NCI-H2029 treated with DMSO at 0.1 percent for 48 hours (cell line): ENCODE measurements at places on chromosomes 11 and 22.

- DNase-seq, result no peak
Measured at GRCh38 chr11:99020352-99021225, at the start of gene CNTN5. Gene CNTN5 (plus strand): TSS chr11:99020949.

DNA sequence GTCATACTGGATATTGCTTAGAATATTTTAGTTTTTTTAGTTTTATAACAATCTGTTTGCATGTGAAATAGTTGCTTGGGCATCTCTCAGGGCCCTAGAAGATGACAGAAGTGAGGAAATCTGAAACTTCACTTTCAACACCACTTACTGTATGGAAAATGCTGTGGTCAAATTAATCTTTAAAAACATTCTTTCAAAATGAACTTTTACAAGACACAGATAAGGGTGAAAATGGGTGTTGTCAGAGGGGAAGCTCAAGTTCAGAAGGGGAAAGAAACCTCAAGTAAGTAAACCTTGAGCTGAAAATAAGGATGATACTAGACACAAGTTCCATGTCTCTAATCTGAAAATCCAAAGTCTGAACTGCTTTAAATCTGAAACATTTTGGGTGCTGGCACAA lies 1840.1 kb upstream of the RAG2 start:
- no peak for DNase-seq

- DNase-seq, result no peak
Measured at GRCh38 chr11:121539000-121539399, 86.2 kb upstream of the SORL1-AS1 start.

- DNase-seq, result no peak
Measured at GRCh38 chr11:6248248-6248647, 9.4 kb downstream of the CNGA4 start.

- no peak for DNase-seq
Measured at GRCh38 chr22:37019309-37020191, at the start of the genes MPST and TST. Gene MPST (plus strand): TSS chr22:37019742. CDS start chr22:37019837, 95 bp downstream. Gene TST (minus strand): TSS chr22:37019447. CDS start chr22:37018732, 715 bp downstream.

- no peak for DNase-seq
Measured at GRCh38 chr11:115499891-115500290, 4.3 kb downstream of the CADM1 start.

GRCh38 chr11:114612686-114613085 lies 17.1 kb upstream of the NXPE4 start:
- no peak for DNase-seq

- DNase-seq, result no peak
Measured at GRCh38 chr11:82733444-82734119, at the start of gene FAM181B. Gene FAM181B (minus strand): TSS chr11:82733864. CDS start chr11:82733729, 135 bp downstream.

DNA sequence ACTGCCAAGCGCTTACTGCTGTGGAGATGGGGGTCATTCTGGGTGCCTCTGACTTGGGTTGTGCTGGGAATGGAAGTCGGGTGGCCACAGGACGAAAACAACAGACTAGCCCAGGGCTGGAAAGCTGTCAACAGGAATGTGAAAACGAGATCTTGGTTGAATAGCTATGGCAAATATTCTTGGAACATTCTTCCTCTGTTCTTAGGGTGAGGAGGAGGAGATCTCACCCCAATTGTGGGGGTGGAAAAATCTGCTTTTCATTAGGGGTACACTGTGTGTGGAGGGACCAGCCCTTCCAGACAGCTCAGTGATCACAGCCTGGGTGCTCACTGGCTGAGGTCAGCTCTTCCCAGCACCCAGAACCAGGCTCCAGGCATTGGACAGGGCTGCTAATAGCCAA lies 52.0 kb upstream of the PRSS23 start:
- no peak for DNase-seq

DNA sequence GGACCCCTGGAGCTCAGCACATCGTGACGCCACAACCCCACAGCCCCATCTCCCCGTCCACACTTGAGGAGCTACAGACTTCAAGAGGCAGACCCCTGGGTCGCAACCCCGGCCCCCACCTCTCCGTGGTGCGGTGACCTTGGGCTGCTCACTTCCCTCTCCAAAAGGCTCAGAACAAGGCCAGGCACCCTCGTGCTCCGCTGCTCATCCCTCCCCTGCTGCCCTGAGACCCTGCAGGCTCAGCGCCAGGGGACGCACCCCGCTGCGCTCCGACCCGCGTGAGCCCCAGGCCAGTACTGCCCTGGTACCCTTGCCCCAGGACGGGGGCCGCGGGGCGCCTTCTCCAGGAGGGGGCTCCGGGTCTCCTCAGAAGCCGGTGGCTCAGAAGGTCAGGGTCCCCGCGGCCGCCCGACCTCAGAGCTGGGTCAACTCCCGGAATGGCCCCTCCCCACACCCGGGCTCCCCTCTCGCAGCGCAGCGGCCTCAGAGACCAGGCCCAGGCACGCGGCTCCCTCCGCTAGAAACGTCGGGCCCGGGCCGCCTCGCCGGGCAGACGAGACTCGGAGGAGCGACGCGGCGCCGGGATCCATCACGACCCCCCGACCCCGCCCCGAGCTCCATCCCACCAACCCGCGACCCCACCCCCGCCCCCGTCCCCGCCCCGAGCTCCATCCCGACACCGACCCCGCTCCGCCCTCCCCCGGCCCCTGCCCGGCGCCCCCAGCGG lies 563 bp downstream of the GATD1 start:
- DNase-seq, result no peak

- no peak for DNase-seq
Measured at GRCh38 chr22:42315392-42315756, 44.9 kb upstream of the TCF20 start.

- peak; percentile 52 for DNase-seq
Measured at GRCh38 chr11:75547617-75548058, 14.4 kb upstream of the SERPINH1 start.

GRCh38 chr11:37459456-37459855 lies 861.4 kb upstream of the RAG2 start:
- no peak for DNase-seq
